Activated CD4-positive, alpha-beta T cell treated with anti-CD3 and anti-CD28 coated beads for 36 hours (primary cell): ENCODE measurements at places on chromosomes 1 and 21. TPM values are rescaled to one million over a fixed set of nuclear protein-coding genes. Genes with fewer than 3 reads are reported as not detected.

SLC2A5 gene
- not detected for total RNA-seq

SPSB1 gene
- total RNA-seq = 5.7 TPM

MROH9 gene
- total RNA-seq = not detected

RIPPLY3 gene
- not detected for total RNA-seq

UBASH3A gene
- 39.0 TPM for total RNA-seq

TMEM200B gene
- 1.1 TPM for total RNA-seq
